Left forelimb (tissue), 1 donor: ENCODE measurements at places on chromosomes 6 and 20.
A peak's percentile ranks its signal among the peaks of the same experiment; 100 is the strongest.

- DNase-seq = no peak
Observed at GRCh38 chr20:53309515-53309914, 284.1 kb downstream of the ZNF217 start.

DNA sequence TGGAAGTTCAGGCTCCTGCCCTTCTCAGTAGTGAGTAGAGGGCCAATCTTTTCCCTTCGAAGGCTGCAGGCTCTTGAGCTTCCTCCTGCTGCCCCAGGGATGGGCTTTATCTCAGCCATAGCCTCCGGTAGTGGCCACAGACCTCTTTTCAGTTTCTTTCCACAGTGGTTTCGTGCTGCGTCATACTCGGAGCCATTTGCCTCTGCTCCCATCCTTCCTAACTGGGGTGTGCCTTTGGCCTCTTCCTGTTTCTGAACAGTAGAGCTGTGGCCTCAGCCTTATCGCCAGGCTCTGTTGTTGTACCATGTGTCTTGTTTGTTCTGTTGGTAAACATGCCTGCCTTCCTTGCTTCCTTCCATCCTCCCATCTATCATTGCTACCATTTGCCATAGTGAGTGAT lies 54.1 kb downstream of the TULP4 start:
- no peak for DNase-seq

DNA sequence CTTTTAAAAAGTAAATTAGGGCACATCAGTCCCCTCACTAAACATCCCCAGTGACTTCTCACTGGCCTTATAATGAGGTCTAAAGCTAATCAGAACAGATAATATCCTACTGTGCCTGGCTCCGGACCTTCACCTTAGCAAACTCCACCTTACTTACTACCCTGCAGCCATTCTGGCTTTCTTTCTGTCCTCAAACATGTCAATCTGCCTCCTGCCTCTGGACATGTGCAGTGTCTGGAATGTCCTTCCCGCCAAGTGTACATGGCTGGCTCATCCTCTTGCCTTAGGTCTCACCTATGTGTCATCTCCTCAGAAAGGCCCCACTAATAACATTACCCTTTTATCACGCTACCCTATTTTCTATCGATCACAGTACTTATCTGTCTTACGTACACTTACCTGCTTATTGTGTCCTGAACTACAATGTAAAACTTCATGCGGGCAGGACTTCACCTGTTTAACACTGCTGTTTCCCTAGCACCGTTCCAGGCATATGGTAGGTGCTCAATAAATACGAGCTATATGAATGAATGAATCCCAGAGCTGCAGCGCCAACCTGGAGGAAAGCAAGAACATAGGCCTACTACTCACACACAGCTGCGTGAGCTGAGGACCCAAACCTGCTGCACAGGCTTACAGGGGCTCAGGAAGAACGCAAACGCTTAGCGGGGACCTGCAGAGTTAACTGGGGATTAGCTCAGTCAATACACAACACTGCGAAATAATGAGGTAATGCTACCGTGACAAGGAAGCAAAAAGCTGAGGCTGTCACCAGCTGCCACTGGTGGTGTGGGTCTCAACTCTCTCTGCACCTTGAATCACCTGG lies 991 bp downstream of the UQCC2 start:
- DNase-seq = no peak

- no peak for DNase-seq
Observed at GRCh38 chr6:137875606-137876005, 8.5 kb downstream of the TNFAIP3 start.

DNA sequence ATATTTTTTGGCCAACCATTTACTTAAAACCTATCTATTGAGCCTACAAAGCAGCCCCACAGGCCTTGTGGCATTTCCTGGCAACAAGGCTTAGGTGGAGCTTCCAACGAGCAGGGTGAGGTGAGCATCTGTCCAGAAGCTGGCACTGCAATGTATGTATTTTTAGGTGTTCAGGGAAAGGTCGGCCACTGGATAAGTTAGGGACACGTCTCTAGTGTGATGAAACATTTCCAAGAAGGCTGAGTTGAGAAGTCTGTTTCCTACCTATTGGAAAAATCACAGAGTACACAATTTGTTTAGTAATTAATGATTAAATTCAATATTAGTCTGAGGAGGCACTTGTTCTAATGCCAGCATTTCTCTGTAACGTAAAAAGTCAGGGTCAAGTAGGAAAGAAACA lies 17.8 kb upstream of the RCAN2 start:
- no peak for DNase-seq

DNA sequence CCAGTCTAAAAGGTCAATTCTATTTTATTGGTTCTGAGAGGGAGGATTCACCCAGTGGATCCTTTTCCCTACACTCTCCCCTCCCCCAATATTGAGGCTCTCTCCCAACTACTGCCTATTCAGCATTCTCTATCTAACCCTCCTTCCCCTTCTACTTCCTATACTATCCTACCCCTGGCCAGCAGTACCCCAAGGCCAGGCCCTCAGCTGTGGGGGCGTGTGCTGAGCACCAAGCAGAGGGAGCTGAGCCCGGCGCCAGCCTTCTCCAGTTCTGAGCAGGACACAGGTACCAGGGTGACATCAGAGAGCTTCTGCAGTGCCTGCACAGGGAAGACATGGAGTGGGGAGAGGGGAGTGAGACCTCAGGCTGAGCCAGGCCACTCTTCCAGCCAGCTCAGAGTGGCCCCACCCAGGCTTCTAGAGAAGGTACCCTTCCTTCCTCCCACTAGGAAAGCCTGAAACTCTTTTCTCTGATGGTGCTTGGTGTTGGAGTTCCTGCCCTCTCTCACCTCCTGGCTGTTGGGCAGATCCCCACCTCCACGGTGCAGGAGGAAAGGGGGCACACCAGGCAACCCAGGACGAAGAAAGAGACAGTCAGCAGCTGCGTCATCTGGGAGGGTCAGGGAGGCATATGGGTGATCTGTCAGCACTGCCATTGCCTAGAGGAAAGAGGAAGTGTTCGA lies 1.9 kb downstream of the DDAH2 start:
- DNase-seq = no peak

DNA sequence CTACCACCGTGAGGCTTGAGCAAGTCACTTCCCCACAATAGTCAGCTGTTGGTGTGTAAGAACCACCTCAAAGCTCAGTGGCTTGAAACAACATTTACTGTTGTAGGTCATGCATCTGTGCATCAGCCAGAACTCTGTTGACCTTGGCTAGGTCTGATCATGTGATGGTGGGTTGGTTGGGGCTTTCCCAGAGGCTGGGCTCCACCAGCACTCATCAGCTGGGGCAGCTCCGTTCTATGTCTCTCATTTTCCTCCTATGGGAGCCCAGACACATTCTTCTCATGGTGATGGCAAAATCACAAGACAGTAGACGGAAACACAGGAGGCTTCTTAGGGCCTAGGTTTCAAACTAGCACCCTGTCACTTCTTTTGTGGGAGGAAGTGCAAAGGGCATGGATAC lies 42.8 kb upstream of the PSMF1 start:
- no peak for DNase-seq

GRCh38 chr6:167506443-167507301 lies 181.8 kb downstream of the TTLL2 start:
- no peak for DNase-seq

- DNase-seq = no peak
Observed at GRCh38 chr6:49541936-49542335, 8.5 kb upstream of the C6orf141 start.

DNA sequence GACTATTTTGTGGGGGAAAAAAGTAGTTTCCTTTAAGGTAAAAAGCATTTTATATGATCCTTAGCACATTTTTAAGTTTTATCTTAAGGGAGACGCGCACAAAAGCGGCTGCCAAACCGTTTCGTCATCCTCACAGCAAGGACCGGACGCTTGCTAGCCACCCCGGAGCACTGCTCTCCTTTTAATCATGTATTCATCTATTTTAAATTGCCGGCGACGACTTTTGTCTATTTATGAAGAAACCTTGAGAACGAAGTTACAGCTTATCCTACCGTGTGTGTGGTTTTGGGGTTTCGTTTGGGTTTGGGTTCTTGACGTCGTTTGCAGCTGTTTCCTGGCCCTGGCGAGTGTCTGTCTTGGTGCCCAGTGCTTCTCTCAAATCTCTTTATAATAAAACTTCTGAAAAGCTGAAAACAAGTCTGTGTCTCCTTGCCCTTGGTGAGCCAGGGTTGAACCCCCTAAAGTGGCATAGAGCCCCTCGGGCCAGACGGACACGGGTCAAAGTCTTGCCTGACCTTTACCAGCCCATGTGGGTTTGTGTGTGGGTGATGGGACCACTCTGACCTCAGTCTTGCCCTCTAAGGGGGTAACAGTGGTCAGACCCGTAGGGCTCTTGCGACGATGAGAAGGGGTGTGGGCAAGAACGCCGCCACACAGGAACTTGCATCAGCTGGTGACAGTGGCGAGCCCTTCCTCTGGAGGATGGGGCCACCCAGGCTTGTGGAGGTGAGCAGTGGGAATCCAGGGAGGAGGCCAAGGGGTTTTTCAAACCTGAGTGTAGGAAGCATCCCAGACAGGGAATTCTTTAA lies 117.6 kb downstream of the JPH2 start:
- peak; percentile 63 for DNase-seq

DNA sequence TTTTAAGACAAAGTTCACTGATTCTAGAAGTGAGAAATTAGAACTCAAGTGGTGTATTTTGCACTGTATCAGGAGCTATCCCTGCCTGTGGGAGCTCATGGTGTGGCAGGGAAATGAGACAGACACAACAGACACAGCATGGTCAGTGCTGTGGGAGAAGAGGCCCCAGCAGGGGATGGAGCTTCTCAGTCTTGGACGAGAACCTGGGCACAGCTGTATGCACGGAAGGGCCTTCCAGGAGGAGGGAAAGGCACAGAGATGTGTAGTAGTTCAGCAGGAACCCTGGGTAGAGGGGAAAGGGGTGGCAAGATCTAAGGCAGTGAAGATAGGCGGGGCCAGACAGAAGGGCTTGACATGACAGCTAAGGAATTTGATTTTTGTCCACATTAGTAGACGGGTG lies 48.8 kb upstream of the KIF25 start:
- DNase-seq = no peak

GRCh38 chr6:142843361-142843760 lies 101.6 kb downstream of the HIVEP2 start:
- no peak for DNase-seq

GRCh38 chr6:44788387-44788981 lies 401.0 kb downstream of the CDC5L start:
- no peak for DNase-seq

- DNase-seq = no peak
Observed at GRCh38 chr6:74283532-74283931, 587.5 kb downstream of the CD109 start.

DNA sequence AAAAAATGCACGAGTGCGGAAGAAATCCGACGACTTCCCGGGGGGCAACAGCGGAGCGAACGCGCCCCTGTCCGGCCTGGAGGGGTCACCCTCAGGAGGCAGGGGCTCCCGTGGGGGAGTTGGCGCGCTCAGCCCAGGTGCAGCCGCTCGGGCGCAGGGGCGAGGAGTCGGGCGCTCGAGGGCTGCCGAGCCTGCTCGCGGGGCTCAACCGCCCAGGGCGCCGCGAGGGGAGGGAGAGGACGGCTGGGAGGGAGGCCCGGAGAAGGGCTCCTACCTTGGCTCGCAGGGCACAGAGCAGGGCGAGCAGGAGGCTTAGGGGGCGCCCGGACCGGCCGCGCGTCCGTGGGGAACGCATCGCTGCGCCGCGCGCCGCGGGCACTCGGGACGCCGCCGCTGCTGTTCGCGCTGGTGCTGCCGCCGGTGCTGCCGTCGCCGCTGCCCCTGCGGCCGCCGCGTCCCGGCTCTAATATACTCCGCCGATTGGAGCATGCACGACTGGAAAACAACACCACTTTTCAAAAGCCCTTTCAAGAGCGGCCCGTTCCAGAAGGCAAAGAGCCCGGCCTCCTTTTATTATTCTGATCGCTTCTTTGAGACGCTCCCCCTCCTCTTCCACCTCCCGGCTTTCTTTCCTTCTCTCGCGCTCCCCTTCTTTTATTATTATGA lies 490 bp downstream of the JAG1 start:
- DNase-seq = no peak

- no peak for DNase-seq
Observed at GRCh38 chr6:17771609-17772008, 64.9 kb upstream of the NUP153 start.

DNA sequence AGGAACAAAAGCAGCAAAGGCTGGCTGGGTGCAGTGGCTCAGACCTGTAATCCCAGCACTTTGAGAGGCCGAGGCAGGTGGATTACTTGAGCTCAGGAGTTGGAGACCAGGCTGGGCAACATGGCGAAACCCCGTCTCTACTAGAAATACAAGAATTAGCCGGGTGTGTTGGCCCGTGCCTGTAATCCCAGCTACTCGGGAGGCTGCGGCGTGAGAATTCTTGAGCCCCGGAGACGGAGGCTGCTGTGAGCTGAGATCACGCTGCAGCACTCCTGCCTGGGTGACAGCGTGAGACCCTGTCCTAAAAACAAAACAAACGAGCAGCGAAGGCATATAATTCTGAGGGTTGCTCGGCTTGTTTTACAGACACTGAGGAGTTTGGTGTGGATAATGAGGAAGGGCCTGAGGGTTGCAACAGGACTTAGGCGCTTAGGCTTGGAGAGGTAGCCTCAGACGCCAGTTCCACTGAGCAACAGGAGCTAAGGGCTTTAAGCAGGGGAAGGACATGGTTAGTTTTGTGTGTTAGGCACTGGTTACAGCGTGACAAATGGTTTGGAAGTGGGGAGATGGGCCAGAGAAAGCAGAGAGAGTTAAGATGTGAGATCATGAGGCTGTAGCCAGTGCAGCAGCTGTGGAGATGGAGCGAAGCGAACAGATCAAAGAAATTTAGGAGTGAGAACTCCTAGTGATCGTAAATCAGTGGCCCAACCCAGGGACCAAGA lies 1.2 kb downstream of the MYH7B start:
- DNase-seq = peak; percentile 57

DNA sequence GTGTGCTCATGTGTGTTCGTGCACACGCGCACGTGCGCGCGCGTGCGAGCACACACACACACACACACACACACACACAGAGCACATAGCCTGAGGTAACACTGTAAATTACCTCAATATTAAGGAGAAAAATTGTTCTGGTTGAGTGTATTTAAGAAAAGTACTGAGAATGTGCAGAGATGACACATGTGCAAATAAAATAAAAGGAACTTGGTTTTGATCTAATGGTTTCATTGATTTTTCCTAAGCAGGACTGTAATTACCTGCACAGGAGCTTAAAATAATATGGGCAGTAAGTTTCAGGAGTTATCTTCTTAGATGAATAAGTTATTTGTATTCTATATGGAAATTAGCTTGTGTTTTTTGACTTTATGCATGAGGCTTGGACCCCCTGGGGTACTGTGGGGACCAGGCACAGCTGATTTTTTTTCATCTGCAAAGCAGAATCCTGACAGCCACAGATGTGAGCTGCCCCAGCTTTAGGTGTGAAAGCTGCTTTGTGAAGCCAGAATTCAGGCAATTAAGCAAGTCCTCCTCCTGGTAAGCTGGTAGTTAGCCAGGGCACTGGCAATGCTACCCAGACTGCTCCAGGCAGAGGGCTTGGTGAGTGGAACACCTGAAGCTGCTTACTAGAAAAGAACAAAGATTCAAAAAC lies 1040.6 kb upstream of the CITED2 start:
- no peak for DNase-seq

- no peak for DNase-seq
Observed at GRCh38 chr6:1641343-1641885, 31.7 kb downstream of the FOXC1 start.
